ENCODE measurements at places on chromosomes 7 and 10. TPM values are rescaled to one million over a fixed set of nuclear protein-coding genes. Genes with fewer than 3 reads are reported as not detected.

- no peak for DNase-seq
Measured at GRCh38 chr10:131923038-131923756, 22.4 kb downstream of the PPP2R2D start.

- DNase-seq, result no peak
Measured at GRCh38 chr7:49772916-49773217, 571 bp upstream of the VWC2 start.

GRCh38 chr10:124116771-124117510 lies 23.5 kb upstream of the CHST15 start:
- DNase-seq, result no peak

GRCh38 chr10:9311702-9312499 lies 1257.4 kb downstream of the GATA3 start:
- DNase-seq, result no peak

- DNase-seq, result no peak
Measured at GRCh38 chr7:25517906-25518305, 289.6 kb upstream of the NPVF start.

DNA sequence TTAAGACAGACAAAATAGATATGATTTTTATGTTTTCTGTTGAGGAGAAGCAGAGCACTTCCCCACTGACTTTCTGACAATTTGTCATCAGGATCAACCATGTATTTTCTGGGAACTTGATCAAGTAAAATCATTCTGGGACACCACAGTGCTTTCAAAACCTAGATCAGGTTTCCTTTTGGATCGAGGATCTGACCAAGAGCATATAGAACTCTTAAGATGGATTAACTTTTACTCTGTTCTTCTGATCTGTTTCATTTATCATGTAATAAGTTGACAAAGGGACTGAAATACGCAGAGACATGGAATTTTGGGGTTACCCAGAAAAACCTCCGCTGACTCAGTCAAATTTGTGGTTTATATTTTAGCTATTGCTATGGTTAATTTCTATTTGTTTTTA lies 136.0 kb upstream of the WNT16 start:
- peak; percentile 94 for DNase-seq

DNA sequence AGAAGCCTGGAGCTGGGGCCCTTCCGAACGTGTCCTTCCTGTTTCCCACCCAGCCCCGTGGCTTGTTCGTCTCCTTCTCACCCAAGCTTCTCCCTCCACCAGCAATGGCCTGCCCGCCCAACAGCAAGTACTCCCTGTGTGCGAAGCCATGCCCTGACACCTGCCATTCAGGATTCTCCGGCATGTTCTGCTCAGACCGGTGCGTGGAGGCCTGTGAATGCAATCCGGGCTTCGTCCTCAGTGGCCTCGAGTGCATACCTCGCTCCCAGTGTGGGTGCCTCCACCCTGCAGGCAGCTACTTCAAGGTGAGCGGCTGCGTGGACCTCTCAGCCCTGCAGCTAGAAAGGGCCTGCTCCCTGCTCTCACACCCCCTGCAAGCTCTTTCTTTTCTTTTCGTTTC lies 31.9 kb downstream of the ZAN start:
- no peak for DNase-seq

DNA sequence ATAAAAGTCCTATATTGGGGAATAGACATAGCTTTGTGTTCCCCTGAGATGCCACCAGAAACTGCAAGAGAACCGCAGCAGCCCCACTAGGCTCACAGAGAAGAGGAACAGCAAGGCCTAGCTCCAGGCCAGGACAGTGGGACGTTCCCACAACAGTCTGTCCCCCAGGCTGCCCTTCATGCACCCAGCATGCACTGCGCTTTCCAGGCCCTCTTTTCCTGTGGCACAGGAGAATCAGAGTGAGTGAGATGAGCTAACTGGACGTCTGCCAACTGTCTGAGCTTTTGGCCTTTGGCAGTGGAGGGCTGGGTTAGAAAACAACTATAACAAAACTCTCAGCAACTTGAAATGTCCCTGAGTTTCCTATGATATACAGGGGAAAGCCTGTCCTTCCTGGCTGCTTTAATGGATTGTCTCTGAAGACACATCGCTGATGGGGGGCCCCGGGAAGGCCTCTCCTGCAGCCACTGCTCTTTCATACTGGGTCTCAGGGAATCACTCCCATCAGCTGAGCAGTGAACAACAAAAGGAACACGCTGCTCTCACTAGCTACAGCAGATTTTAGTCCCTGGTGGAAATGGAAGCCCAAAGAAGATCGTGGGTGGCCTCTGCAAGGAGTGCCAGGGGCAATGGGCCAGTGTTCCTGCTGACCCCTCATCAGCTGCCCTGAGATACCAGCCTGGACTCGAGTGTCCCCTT lies 53.5 kb downstream of the PODXL start:
- DNase-seq, result no peak

DNA sequence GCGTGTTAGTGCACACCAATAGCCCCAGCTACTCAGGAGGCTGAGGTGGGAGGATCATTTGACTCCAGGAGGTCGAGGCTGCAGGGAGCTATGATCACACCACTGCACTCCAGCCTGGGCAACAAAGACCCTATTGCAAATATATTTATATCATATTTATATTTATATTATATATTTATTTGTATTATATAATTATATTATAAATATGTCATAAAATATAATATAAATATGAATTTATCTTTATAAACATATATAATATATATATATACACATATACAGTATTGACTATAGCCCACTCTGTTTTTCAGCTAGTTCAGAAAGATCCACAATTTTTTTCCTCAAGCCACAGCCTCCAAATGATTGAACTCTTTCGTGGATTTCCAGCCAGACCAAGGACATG lies 45.3 kb upstream of the MYL10 start:
- no peak for DNase-seq

DNA sequence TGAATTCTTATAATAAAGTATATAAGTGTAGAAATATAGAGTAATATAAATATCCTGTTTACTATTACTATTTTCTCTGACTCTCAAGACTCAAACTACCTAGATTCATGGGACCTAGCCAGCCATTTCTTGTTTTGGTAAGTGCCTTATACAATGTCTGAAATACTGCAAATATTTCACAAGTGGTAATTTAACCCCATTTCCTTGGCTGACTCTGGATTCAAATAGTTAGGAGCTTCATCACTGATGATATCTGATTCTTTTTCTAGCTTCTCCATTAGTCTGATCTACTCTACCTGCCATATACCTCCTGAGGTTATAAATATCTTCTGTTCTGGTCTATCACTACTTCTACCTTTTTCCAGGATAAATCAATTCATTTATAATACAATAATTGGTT lies 6.4 kb upstream of the RALA start:
- no peak for DNase-seq

GRCh38 chr7:87476179-87476557 lies 688 bp upstream of the ABCB4 start:
- no peak for DNase-seq

GRCh38 chr10:16995867-16996529 lies 133.6 kb downstream of the CUBN start:
- DNase-seq, result peak; percentile 37

DNA sequence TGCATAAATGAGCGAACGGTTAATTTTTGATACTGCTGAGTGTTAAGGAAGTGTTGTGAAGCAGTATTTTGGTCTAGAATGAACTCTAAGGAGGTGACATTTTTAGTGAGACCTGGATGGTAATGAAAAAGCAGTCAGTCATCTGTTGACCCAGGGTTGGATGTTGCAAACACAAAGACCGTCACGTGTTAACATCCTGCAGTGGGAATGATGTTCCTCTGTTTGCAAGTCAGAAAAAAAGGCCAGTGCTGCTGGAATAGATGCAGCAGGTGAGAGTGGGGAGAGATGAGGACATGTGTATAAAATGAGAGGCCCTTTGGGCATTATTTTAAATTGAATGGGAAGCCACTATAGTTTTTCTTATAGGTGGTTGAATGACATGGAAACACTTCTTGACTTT lies 39.3 kb downstream of the INSYN2A start:
- no peak for DNase-seq

GRCh38 chr10:133318494-133319127 lies 9.9 kb downstream of the ZNF511 start:
- peak; percentile 47 for DNase-seq

DNA sequence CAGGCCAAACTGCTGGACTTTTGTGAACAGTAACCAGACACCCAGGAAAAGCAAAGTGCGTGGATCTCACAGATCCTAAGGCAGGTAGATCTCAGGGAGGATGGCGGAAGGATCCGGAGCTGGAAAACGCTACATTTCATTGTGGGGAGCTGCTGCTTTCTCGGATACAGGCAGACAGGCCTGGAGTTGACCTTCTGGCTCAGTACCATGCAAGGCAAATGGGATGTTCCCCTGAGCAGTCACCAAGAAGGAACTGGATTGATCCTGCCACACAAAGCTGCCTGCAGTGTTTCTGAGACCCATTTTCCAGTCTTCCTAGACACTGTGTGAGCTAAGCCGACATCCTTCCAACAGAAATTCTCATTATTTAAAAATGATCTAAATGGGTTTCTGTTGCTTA lies 65.5 kb downstream of the ZRANB1 start:
- DNase-seq, result no peak

DNA sequence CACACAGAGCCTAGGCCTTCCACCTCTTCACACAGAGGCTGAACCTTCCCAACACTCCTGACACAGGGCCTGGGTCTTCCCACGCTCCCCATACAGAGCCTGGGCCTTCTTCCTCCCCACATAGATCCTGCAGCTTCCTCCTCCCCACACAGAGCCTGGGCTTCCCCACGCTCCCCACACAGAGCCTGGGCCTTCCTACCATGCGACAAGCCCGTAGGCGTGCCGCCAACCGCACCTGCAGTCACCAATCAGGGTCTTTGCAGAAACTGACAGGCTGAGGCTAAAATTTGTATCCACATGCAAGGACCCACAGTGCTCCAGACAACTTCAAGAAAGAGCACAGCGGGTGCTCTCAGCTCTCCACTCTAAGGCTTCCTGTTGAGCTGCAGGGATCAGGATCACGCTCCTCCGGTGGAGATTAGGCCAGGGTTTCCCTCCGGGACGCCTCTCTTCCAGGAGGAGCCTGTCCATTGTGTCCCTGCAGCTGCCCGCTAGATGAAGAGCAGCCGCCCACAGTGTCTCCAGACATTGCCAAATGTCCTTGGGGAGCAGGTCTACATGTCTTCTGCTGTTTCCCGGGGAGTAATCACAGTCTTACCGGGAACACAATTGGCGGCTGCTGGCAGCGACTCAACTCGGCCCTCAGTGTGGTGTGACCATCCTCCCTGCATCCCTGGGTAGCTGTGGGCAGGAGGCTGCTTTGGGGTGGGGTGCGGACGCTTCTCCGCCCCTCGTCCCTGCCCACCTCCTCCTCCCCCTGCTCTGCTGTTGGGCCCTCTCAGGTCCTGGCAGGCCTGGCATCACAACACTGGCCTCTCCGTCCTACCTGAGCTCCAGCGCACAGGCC lies 9.7 kb downstream of the CFAP46 start:
- DNase-seq, result no peak

GRCh38 chr10:17387861-17388503 lies 66.4 kb downstream of the ST8SIA6 start:
- no peak for DNase-seq

GRCh38 chr10:76255241-76255640 lies 823.8 kb downstream of the LRMDA start:
- DNase-seq, result peak; percentile 52

GRCh38 chr7:823649-824048 lies 8.6 kb upstream of the SUN1 start:
- no peak for DNase-seq

- DNase-seq, result peak; percentile 84
Measured at GRCh38 chr10:43692051-43692825, 43.6 kb upstream of the ZNF32 start.

Gene CREB3L2
- polyA plus RNA-seq, result 57.9 TPM

Gene KAZALD1
- polyA plus RNA-seq, result 15.3 TPM

Gene BTBD16
- not detected for polyA plus RNA-seq

Gene OR6V1
- not detected for polyA plus RNA-seq

Gene ZYX
- polyA plus RNA-seq, result 85.6 TPM

Gene AIMP2
- polyA plus RNA-seq, result 47.4 TPM
